ENCODE measurements at places on chromosomes 5 and 9.

- DNase-seq: no peak
Measured at GRCh38 chr5:16477541-16477940, 11.9 kb upstream of the ZNF622 start.

DNA sequence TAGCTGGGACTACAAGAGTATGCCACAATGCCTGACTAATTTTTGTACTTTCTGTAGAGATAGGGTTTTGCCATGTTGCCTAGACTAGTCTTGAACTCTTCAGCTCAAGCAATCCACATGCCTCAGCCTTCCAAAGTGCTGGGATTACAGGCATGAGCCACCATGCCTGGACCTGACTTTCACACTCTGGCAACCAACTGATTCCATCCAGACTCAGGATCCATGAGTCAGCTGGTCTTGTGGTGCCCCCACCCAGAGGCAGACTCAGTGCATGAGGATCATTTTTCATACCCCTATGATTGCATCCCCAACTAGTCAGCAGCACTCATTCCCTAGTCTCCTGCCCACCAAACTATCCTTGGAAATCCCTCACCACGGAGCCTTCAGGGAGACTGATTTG lies 375.9 kb downstream of the ANXA1 start:
- no peak for DNase-seq

DNA sequence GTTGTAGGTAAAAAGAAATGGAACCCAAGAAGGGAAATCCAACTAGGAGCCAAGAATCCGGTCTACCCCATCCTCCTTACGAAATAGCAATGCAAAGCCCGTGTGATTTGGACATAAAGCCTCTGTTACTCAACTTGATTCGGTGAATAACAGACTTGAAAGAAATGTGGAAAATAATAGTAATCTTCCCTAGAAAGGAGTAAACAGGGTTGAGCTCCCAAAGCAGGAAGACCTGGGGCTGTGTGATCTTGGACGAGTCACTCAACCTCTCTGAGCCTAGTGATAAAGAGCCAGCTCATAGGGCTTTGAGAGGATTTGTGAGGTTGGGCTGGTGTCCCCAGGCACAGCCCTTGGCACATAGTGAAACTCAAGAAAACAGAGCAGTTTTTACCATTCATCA lies 42.7 kb upstream of the IL17B start:
- no peak for DNase-seq

DNA sequence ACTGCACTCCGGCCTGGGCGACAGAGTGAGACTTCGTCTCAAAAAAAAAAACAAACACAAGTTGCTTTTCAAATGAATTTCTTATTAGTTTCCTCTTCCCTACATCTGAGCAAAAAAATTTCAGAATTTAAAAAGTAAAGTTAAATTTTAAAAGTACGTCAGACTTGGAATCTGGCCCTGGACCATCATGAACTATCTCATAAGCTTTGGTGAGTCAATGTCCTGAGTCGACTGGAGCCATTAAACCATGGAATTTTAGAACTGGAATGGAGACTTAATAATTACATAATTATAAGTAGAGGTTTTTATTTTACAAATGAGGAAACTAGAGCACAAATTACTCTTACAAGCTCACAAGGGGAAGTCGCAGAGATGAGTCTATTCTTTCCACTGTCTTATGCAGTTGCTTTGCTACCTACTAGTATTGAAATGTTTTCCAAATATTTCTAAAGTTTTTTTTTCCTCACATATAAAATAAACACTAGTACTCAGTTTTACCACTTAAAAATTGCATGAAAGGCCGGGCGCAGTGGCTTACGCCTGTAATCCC lies 98.0 kb upstream of the ZNF608 start:
- DNase-seq: no peak

DNA sequence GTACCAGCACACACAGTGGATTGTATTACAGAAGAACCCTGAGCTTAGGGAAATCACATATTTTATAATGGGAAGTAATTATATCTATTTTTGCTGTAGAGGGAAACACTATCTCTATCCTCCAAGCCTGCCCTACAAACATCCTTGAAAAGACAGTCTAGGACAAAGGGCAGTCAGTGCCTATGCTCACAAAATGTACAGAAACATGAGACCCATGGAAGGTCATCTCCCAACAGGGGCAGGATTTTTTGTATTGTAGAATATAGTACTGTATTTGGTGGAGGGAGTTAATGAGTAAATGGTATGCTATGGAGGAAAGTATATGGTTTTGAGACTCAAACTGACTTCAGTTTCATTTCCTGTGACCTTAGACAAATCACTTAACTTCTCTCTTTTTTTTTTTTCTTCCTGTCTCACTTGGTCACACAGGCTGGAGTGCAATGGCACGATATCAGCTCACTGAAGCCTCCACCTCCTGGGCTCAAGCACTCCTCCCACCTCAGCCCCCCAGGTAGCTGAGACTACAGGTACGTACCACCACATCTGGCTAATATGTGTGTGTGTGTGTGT lies 5.8 kb upstream of the RAB14 start:
- DNase-seq: no peak

- no peak for DNase-seq
Measured at GRCh38 chr9:20990867-20991266, 40.6 kb downstream of the HACD4 start.

GRCh38 chr5:178624631-178625546 lies 2.0 kb downstream of the CLK4 start:
- no peak for DNase-seq

- no peak for DNase-seq
Measured at GRCh38 chr5:118224546-118224945, 763.8 kb downstream of the DTWD2 start.

GRCh38 chr5:159459951-159460538 lies 129.8 kb upstream of the IL12B start:
- no peak for DNase-seq

DNA sequence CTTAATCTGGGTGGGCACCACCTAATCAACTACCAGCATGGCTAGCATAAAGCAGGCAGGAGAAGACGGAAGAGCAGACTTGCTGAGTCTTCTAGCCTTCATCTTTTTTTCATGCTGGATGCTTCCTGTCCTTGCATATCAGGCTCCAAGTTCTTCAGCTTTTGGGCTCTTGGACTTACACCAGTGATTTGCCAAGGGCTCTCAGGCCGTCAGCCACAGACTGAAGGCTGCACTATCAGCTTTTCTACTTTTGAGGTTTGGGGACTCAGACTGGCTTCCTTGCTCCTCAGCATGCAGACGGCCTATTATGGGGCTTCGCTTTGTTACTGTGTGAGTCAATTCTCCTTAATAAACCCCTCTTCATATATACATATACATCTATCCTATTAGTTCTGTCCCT lies 180.2 kb downstream of the TRPM3 start:
- DNase-seq: no peak

DNA sequence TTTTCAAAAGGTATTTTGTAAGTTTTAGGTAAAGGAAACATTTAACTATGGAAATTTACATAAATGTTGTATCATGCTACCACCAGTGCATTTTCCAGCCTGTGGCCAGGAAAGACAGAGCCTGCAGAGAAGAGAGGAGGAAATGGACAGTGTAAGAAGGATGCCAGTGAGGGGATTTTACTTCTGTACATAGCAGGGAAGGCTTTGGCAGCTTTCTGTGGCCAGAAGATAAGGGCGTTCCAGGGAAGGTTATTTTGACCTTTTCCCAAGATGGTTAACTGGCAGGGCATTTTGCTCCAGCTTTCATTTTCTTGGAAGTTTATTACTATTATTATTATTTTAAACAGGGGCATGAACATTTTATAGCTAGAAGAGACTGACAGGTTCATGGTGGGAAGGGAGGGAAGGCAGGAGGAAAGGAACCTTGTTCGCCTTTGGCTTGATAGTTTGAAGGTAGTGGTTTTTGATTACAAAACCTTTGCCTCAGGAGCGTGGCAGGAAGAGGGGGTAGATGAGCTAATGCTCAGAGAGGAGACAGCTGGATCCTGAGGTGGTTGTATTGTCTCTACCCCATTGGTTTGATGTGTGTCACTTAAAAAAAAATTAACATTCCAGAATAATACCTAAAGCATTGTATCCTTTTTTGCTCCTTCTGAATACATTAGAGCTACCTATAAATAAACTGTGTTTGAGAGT lies 4.1 kb downstream of the ISOC1 start:
- no peak for DNase-seq

DNA sequence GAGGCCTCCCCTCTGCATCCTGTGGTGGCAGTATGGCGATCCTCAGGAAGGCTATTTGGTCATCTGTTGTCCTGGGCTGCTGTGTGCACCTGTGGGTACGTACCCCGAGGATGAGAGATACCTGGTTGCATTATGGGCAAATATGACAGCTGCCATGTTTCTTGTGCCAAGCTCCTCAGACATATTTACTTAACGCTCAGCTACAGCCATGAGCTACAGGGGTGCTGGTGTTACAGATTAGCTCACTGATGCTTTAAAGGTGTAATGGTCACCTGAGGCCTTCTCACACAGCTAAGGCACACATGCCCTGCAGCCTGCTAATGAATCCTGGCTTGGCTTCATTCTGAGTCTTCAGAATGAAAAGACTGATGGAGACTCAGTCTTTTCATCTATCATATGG lies 12.0 kb downstream of the NDST1 start:
- no peak for DNase-seq

DNA sequence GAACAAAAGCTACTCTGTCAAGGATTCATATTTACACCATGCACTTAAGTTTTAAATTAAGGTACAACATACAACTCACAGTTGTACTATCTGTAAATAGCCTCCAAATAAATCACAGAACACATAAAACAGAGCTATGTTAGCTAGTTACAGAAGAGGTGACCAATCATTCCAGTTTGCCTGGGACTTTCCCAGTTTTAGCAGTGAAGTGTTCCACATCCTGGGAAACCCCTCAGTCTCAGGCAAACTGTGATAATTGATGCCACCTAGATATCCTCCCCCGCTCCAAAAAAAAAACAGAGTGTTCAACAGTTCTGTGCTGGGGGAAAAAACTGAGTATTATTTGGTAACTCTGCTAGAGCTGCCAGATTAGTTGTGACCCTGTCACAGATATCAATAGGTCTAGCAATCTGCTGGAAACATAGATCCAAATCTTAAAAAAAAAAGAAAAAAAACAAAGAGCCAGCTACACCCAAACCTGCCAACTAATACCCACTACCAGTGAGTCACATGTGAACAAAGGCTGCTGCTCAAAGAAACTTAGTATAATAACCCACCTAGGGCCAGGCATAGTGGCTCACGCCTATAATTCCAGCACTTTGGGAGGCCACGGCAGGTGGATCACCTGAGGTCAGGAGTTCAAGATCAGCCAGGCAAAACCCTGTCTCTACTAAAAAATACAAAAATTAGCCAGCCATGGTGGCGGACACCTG lies 5.7 kb downstream of the TBCA start:
- no peak for DNase-seq

GRCh38 chr9:114364134-114365041 lies 23.4 kb downstream of the AKNA start:
- no peak for DNase-seq

DNA sequence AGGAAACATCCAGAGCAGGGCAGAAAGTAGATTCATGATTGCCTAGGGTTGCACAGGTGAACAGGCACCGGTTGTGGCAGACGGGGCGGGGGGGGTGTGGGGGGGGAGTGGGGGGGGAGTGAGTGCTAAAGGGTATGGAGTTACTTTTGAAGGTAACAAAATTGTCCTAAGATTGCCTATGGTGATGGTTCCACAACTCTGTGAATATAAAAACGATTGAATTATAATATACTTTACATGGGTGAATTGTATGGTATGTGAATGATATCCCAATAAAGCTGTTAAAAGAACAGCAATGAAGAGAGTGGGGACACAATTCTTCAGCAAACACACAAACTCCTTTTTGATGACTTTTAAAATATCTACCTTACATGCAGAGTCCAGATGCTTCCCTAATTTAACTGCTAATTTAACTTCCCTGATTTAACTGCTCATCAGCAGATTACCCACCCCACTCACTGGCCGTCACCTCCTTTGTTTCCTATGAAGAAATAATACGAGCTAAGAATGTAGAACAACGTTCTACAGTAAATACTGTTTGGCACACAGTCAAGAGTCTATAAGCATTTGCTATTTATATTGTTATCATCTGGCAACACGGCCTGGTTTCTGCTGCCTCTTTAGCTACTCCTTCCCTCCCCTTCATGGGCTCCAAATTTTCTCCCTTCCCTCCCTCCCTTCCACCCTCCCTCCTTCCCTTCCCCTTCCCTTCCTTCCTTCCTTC lies 83.5 kb downstream of the PTCH1 start:
- DNase-seq: no peak

DNA sequence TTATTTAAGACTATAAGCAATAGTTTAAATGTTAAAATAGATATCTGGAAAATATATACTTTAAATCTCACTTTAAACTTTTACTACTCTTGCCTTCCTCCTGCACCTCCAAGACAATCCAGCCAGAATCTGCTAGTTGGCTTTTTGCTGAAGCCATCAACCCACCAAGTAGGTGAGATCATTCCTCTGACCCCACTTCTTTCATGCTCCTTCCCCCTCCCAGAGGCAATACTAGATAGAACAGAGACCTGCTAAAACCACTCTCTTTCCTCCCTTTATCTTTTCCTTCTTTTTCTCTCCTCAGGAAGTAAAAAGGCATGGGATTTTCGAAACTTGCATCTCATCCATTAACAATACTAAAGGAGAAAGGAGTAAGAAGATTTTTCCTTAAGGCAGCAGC lies 30.1 kb upstream of the CAMK4 start:
- DNase-seq: no peak

DNA sequence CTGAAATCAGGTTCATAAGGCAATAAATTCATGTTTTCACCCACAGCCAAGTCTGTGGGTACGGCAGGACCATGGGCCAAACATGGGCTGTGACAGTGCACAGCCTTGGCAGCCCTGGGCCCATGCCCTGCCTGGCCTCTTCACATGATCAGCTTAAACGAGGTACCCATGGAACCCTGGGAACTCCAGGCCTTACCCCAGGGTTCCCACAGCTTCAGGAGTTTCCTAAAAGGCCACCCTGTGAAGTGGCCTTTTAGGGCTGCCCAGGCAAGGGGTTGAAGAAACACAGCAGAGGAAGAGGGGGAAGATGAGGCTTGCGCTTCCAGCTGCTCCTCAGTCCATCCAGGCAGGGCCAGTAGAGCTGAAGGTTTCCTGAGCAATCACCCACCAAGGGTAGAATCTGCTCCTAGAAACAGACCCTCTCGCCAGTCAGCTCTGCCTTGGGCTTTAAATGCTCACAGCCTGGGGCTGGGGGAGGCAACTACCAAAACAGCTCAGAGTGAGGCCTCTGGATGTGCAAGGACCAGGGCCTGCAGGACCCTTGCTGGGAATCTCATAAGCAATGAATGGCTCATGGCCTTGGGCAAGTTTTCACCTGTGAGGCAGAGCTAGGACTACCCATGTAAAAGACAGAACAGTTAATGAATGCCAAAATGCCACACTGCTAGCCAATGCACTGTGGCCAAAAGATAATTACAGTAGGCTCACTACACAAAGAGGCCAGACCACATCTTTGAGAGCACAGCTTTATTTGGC lies 79.3 kb upstream of the LRRTM2 start:
- no peak for DNase-seq

GRCh38 chr9:71638627-71639026 lies 129.7 kb downstream of the CEMIP2 start:
- DNase-seq: no peak

- DNase-seq: no peak
Measured at GRCh38 chr5:94240596-94240992, 377.8 kb downstream of the KIAA0825 start.
